Skin of body (tissue), 3 donors: ENCODE measurements at places on chromosomes 2 and 18. TPM values are rescaled to one million over a fixed set of nuclear protein-coding genes. Genes with fewer than 3 reads are reported as not detected.

ABCG5 gene
- total RNA-seq, result not detected

CTAGE1 gene
- not detected for total RNA-seq

EVX2 gene
- not detected for total RNA-seq

CFAP221 gene
- 0.20 TPM for total RNA-seq

OTX1 gene
- total RNA-seq, result 1.1 TPM

CPS1 gene
- 4.7 TPM for total RNA-seq

PROM2 gene
- total RNA-seq, result 9.4 TPM

GCKR gene
- 0.49 TPM for total RNA-seq

TUBA4B gene
- not detected for total RNA-seq

L3MBTL4 gene
- 17.5 TPM for total RNA-seq

TUBA3E gene
- total RNA-seq, result not detected

YIPF4 gene
- total RNA-seq, result 22.1 TPM

CPO gene
- total RNA-seq, result 0.89 TPM

DSEL gene
- 21.0 TPM for total RNA-seq

IL36A gene
- not detected for total RNA-seq

SLC40A1 gene
- 265 TPM for total RNA-seq

TTC21B gene
- 55.2 TPM for total RNA-seq

ADD2 gene
- 8.5 TPM for total RNA-seq

MAT2A gene
- total RNA-seq, result 115 TPM

CLEC4F gene
- total RNA-seq, result 0.10 TPM

DSC3 gene
- total RNA-seq, result 226 TPM

YES1 gene
- 50.3 TPM for total RNA-seq

HEATR5B gene
- 41.1 TPM for total RNA-seq

IL18RAP gene
- total RNA-seq, result 0.89 TPM

CFAP65 gene
- total RNA-seq, result not detected

AQP12A gene
- not detected for total RNA-seq

LTBP1 gene
- total RNA-seq, result 111 TPM

TBR1 gene
- total RNA-seq, result 0.30 TPM

DPP4 gene
- total RNA-seq, result 13.7 TPM

ASB18 gene
- total RNA-seq, result 0.79 TPM
